ENCODE measurements at places on chromosomes 13 and 19.

DNA sequence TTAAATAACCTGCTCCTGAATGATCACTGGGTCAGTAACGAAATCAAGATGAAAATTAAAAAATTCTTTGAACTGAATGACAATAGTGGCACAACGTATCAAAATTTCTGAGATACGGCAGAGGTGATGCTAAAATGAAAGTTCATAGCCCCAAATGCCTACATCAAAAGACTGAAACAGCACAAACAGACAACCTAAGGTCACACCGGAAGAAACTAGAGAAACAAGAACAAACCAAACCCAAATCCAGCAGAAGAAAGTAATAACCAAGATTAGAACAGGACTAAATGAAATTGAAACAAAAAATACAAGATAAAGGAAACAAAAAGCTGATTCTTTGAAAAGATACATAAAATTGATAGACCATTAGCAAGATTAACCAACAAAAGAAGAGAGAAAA lies 324.1 kb downstream of the RBM26 start:
- no peak for DNase-seq

GRCh38 chr19:57096685-57097361 lies 23.0 kb upstream of the USP29 start:
- DNase-seq = no peak

GRCh38 chr19:3482507-3483225 lies 575 bp downstream of the SMIM44 start:
- DNase-seq = no peak

- DNase-seq = no peak
Observed at GRCh38 chr13:113148407-113148806, 10.0 kb upstream of the PROZ start.

- DNase-seq = no peak
Observed at GRCh38 chr13:61654481-61654880, 238.8 kb upstream of the PCDH20 start.

DNA sequence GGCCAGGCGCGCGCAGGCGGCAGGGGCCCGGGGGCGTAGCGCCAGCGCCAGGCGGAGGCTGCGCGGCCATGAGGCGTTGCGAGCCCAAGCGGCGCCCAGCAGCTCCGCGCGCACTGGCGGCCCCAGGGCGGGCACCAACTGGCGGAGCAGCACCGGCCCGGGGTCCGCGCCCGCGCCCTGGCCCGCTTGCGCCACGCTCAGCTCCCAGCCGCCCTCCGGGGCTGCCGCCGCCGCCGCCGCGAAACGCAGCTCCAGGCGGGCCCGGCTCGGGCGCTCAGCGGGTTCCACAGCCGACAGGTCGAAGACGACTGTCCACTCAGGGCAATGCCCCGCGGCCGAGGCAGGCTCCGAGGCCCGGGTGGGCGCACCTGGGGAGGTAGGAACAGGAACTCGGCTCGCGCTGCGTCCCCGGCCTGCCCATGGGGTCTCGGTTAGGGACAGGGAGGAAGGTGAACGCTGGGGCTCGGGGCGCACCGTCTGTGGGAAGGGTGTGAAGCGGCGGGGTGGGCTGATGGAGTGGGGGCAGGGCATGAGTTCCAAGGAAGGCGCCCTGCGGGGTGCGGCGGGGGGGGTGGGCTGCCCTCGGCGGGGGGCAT lies 26.8 kb downstream of the CERS1 start:
- DNase-seq = no peak

- DNase-seq = no peak
Observed at GRCh38 chr13:29539856-29540255, 55.6 kb downstream of the SLC7A1 start.

GRCh38 chr19:870963-871401 lies 11.5 kb downstream of the CFD start:
- no peak for DNase-seq

- DNase-seq = no peak
Observed at GRCh38 chr13:26888632-26889031, 128.0 kb upstream of the GPR12 start.

- no peak for DNase-seq
Observed at GRCh38 chr13:85993567-85993966, 194.3 kb upstream of the SLITRK6 start.

GRCh38 chr19:8515317-8515716 lies 1.4 kb upstream of the ZNF414 start:
- no peak for DNase-seq

DNA sequence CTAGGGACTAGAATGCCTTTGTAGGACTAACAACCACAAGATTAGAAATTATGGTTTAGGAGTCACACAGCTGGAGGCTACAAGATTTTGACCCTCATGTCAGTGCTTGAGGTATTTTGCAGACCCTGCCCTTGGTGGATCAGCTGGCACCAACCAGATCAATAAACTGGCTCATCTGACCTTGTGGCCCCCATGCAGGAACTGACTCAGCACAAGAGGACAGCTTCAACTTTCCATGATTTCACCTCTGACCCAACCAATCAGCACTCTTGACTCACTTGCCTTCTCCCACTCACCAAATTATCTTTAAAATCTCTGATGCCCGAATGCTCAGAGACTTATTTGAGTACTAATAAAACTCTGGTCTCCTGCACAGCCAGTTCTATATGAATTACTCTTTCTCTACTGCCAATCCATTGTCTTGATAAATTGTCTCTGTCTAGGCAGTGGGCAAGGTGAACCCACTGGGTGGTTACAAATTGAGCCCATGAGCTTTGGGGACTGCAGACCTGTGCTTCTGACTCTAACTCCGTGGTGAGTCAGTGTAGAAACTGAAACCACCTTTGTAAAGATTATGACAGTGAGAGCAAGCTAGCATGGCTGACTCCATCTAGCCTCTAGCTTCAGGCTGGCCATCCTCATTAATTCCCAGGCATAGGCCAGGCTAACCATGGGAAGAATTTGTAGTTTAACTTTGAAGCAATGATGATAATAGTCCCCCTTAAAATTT lies 33.9 kb upstream of the CEACAM8 start:
- DNase-seq = no peak

DNA sequence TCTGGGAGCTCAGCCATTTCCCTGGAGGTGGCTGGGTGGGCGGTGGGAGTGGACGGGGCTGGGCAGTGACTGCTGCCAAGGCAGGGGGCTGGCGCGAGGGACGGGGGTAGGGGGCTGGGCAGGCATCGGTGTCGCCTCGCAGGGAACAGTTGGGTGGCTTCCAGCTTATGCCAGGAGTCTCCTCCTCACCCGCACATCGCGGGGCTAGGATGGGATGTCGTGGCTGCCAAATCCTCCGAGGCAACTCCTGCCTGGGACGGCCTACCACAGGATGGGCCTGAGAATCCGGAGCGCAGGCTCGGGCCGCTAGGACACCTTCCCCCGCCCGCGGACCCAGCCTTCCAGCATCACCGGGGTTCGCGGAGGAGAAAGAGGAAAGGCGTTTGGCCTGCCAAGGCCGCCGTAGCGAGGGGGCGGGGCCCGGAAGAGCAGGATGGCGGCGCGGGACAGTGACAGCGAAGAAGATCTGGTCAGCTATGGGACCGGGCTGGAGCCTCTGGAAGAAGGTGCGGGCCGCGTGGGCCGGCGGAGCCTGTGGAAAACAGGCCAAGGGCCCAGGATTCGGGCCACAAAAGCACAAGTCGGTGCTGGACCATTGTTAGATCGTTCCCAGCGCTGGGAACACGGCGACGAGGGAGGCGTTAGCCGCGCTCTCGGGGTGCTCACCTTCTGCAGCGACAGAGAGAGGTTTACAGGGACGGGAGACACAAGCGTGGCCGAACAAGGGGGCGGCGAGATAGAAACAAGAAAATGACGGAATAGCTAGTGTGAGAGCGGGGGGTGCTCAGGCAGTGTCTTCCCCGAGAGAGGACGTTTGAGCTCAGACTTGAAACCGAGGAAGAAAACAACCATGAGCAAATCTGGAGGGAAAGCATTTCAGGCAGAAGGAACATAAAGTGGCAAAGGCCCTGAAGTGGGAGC lies at the start of gene GPATCH1:
Gene GPATCH1 (plus strand): TSS at position 421 of the 921 bp plus-strand sequence. CDS start 13 bp downstream, at position 434.
- DNase-seq = peak; percentile 92

DNA sequence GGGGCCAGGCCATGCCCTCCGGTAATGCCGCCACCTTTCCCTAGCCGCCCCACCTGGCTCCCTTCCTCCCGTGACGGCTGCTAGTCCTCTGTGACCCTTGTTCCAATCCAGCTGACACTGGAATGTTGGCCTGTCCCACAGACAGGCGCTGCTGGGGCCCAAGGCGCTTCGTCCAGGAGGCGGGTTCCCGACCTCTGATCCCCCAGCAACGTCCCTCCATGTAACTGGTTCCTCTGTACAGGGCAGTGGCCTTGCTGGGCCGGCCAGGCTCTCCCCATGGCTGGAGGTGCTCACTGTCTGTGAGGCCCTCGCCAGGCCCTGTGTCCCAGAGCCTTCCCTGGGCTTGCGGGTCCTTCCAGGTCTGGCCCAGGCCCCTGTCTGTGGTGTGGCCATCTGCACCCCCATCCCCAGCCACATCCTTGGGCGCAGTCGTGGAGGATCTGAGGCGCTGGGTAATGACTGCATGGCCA lies 6.8 kb upstream of the GRIN3B start:
- peak; percentile 86 for DNase-seq

DNA sequence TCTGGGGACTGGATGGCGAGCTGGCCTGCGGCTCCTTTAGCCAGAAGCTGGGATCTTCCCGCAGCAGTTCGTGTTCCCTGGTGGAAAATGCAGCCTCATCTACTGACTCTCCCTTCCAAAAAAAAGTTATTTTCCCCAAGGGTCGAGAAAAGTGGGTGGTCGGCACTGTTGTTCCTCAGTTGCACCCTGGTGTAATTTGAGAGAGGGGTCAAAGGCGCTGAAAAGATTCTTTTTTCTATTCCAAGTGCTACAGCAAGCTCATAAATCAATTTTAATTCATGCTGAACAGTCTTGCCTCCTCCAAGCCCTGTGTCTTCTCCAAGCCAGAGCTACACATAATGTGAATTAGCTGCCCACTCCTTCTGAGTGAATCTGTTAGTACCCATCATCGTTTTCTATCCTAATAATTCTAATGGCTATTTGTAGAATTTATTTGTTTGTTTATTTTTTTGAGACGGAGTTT lies 774 bp downstream of the SLC25A15 start:
- DNase-seq = no peak
